ENCODE measurements at places on chromosomes 2 and 18.

DNA sequence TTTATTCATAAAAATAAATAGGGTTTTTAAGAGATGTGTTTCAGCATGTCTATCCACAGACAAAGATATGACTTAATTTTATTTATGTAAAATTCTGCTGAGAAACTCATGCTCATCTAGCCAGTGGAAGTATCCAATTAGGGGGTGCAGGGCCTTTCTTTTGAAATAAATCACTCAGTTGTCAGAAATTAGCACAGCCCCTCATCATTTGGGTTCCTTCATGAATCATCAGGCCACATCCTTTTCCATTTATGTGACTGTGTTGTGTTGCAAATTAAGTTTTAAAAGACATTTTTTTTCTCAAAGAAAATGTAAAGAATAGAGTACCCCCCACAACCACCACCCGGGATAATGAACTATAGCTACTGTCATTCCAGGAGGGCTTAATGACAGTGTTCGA is 185.8 kb downstream of the NRP2 start:
- no peak for DNase-seq

DNA sequence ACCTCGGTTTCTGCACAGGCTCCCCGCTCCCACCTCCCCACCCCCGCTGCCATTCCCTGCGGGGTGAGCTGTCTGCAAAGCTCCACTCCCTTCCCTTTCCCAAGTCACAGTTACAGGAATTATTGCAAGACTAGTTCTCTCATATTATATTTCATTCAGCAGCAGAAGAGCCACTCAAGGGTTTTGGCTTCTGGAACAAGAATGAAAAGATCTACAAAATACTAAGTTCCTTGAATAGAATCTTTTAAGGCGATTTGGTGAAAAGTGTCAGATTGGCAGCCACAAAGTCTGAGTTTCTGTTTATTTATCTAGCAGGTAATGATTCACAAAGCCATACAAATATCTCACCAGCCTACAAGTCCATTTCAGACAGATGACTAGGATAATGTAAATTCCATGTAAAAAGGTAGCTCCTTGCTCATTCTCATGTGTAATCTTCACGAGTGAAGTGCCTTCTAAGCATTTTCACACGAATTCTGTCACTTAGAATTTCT is 221.9 kb upstream of the RBBP8 start:
- DNase-seq: no peak

DNA sequence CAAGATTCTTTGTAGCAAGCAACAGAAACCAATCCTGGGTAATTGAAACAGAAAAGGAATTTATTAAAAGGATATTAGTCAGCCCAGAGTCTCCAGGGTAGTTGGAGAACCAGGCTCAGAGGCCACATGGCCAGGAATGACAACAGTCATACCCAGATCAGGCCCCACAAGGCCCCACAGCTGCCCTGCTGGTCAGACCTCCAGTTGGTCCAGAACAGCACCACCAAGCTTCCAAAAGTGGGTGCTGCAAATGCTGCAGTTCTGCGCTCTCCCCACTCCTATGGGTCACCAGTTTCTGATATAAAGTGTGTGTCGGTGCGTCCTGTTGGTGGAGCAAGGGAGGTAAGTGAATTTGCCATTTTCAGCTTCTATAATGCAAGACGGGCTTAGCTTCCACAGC is 29.9 kb downstream of the KLHL29 start:
- no peak for DNase-seq

DNA sequence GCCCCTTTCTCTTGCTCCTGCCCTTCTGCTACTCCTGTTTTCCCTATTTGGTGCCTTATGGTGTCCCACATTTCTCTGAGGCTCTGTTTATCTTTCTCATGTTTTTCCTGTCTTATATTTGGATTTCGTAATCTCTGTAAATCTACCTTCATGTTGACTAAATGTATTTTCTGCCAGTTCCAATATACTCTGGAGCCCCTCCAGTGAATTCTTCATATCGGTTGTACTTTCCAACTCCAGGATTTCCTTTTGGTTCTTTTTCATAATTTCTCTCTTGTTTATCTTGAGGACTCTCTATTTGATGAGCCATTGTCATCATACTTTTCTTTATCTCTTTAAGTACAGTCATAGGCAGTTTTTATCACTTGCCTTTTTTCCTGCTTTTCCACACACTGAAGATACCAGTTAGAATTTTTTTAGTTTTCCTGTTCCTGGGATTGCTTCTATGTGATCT is 19.1 kb downstream of the SCLY start:
- DNase-seq: no peak

- DNase-seq: no peak
Observed at GRCh38 chr2:61722318-61722717, 131.5 kb downstream of the FAM161A start.

DNA sequence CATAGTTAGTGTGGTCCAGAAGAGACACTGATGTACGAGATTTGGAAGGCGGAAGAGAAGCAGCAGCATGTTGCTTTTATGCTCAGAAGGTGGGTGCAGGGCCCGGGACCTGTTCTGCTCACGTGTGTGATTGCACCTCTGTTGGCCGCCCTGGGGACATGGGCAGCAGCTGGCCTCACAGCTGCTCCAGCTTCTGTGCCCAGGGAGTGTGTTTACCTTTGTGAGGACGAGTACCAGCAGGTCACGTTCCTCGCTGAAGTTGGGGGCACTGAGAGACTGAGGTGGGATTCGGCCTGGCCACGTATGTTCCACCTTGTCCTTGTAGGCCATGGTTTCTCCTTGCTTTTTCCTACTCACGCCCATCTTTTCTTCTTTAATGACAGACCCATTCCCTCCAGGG is 86.3 kb downstream of the PMAIP1 start:
- no peak for DNase-seq

- DNase-seq: no peak
Observed at GRCh38 chr2:200422071-200422470, 87.8 kb downstream of the KCTD18 start.

DNA sequence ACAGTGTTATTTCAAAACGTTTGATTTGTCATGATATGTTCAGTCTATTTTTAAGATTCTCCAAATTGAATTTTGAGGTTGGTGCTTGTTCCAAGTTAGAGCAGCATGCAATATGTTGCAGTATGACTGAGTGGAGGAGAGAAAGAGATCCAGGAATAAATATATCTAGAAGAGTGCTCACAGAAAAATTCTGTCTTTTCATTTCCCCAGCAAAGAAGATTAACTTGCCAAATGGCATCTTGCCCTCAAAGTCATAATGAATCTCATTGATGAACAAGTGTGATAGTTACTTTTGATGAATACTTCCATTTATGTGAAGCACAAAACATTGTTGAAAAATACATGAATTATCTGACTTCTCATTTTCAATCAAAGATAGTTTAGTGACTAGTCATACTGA is 95.9 kb downstream of the KCNJ3 start:
- no peak for DNase-seq

- DNase-seq: no peak
Observed at GRCh38 chr2:86631846-86632485, 8.3 kb upstream of the RNF103 start.

- no peak for DNase-seq
Observed at GRCh38 chr2:14942987-14943386, 310.5 kb downstream of the LRATD1 start.

DNA sequence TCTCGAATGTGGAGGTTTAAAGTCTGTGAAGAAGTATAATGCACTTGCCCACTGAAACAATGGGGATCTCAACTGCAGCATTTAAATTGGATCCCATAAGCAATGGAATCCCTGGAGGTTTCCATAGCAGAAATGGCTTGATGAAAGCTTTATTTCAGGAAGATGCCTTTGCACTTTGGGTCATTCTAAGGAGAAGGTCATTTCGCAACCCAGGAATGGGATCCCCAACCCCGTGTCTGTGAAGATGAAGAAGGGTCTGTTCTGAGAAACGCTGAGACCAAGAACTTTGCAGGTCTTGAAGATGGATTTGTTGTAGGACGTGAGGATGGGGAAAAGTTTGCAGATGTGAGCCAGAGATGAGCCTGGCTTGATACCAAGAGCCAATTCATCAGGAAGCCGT is 1.8 kb upstream of the KCNG3 start:
- DNase-seq: no peak

DNA sequence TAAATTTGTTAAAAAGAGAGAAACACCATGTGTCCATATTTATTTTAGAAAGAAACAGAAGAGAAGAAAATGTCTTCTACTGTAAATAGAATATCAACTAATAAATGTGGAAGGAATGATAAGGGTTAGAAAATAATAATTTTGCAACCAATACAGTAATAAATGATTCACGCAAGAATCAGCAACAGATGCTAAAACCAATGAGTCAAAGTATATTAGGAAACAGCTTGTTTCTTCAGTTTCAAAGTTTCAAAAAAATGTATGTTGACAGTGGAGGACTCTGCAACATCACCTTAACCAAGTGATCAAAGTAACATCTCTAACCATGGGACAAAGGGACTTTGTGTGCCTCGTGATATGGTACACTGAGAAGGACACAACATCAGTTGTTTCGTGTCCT is 147.0 kb downstream of the TWIST2 start:
- no peak for DNase-seq

DNA sequence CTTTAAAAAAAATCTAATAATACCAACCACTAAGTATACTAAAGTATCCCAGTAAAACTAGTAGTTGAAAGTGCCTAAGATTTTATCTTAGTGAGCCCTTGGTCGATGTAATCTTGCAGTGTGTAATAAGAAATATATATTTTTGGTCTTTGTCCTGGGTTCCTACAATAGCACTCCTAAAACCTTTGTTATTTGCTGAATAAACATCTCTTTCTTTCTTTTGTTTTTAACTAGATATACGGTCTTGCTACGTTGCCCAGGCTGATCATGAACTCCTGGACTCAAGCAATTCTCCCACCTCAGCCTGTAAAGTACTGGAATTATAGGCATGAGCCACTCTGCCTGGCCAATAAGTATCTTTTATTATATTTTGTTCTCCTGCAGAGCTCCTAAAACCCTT is 2.4 kb upstream of the TP53I3 start:
- no peak for DNase-seq

- DNase-seq: no peak
Observed at GRCh38 chr2:132415915-132416722, 486 bp upstream of the GPR39 start.

DNA sequence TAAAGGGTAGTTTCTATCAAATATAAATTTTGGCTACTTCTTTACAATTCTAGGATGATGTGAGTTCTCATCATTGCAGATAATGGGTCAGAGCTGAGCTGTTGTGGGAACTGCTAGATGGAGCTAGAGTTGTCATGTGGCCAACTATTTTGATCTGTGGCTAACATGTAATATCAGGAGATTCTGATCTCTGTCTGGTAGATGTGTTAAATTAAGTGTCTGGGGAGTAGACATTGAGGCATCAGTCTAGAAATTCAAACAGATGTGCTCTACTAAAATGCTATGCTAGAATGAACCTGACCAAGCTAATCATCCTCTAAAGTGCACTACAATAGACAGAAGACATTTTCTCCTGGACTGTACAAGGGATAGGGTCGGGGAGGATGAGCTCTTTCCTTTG is 30.3 kb upstream of the DARS1 start:
- DNase-seq: no peak

Measured in T follicular helper cell (primary cell).